ENCODE measurements at places on chromosomes 13 and 19. TPM values are rescaled to one million over a fixed set of nuclear protein-coding genes. Genes with fewer than 3 reads are reported as not detected.
A peak's percentile ranks its signal among the peaks of the same experiment; 100 is the strongest.

DNA sequence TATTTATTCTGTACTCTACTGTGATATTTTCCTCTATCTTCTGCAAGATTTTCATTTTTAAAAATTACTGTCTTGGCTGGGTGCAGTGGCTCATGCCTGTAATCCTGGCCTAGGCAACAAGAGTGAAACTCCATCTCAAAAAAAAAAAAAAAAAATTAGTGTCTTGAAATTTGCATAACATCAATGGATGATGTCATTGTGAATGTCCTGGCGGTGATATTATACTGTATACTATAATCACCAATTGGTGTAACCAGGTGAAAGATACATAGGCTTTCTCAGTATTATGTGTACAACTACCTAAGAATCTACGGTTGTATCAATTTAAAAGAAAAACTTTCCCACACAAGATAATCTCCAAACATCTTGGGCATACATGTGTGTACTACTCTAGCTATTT lies 15.2 kb downstream of the ZNF331 start:
- H3K36me3 ChIP-seq: no peaks in the 10 kb centered on the region
- H3K27ac ChIP-seq: peak overlapping the region; percentile 82
- peaks cover 41% of the 10 kb centered on the region for H3K4me1 ChIP-seq

GRCh38 chr19:10503002-10503789 lies at the start of gene KEAP1:
KEAP1 (minus strand) TSS chr19:10503356; CDS start chr19:10500033, 3,323 bp downstream.
- H3K4me1 ChIP-seq: no peaks in the 10 kb centered on the region
- H3K4me3 ChIP-seq: peak within 1 kb of the TSS; percentile 76
- H3K27ac ChIP-seq: peak within 1 kb of the TSS; percentile 68
- no peaks in the 10 kb centered on the region for H3K27me3 ChIP-seq
- DNase-seq: peak; percentile 57

DNA sequence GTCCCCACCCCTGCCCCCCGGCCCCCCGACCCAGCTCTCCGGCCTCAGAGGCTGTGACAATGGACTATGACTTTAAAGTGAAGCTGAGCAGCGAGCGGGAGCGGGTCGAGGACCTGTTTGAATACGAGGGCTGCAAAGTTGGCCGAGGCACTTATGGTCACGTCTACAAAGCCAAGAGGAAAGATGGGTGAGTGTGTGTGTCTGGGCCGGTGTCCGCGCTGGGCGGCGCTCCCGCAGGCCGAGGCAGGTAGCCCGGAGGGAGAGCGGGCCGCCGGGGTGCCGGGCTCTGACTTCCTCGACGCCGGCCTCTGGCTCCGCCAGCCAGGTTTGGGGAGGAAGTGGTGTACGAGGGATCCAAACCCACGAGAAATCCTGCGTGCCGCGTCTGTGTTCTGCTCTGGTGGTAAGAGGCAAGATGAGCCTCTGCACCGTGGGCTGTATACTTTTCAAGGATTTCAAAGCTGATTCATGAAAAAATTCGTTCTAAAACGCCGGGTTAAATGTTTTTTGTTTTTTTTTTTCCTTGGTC lies 718 bp downstream of the CDK8 start:
- peak overlapping the region; percentile 93 for H3K4me3 ChIP-seq
- H3K27me3 ChIP-seq: no peaks in the 10 kb centered on the region
- peaks cover 19% of the 10 kb centered on the region for H3K4me1 ChIP-seq
- DNase-seq: peak; percentile 64

DNA sequence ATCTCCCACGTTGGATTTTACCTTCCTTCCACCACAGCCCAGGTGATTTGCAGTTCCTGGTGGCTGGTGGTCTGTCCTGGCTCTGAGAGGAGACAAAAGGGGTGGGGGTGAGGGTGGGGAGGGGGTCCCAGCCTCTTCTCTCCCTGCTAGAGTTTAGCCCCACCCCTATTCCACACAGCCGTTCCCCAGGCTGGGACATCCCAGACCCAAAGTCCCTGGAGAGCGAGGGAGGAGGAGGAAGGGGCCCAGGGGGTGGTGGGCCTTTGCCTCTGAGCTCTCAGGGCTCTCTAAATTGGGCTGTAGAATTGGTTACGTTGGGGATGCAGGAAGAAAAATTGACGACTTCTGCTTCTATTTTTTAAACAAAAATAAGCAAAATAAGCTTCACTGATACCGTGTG lies 81.9 kb downstream of the SLC6A16 start:
- H3K27me3 ChIP-seq: no peaks in the 10 kb centered on the region
- no peak for DNase-seq
- no peaks in the 10 kb centered on the region for H3K36me3 ChIP-seq
- no peaks in the 10 kb centered on the region for H3K4me1 ChIP-seq

- no peaks in the 10 kb centered on the region for H3K36me3 ChIP-seq
- no peak overlapping the region for H3K27ac ChIP-seq
- peak; percentile 40 for DNase-seq
- H3K4me1 ChIP-seq: no peaks in the 10 kb centered on the region
- peak overlapping the region; percentile 68 for H3K4me3 ChIP-seq
These were observed 1.2 kb downstream of the CHST8 start for GRCh38 chr19:33622809-33623511.

DNA sequence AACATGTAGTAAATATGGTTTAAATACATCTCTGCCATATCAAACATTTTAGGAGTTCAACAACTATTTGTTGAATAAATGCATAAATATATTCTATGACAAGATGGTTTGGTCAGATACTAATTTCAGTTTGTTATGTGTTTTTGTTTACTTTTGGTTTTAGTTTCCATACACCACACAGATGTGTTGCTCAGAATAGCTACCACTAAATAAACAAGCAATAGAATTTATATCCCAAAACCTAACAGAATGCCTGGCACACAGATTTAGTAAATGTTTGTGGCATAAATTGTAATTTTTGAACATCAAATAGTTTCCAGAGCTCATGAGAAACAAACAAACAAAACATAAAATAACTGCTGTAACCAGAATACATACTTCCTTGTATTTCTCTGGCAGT lies 126.8 kb upstream of the ATXN8OS start:
- no peak for DNase-seq
- H3K27me3 ChIP-seq: no peaks in the 10 kb centered on the region
- H3K4me3 ChIP-seq: no peak overlapping the region
- H3K36me3 ChIP-seq: no peaks in the 10 kb centered on the region
- H3K27ac ChIP-seq: no peak overlapping the region

GRCh38 chr13:109118521-109118920 lies 489.1 kb downstream of the MYO16 start:
- no peak overlapping the region for H3K4me3 ChIP-seq
- H3K27ac ChIP-seq: no peak overlapping the region
- peaks cover 28% of the 10 kb centered on the region for H3K27me3 ChIP-seq

GRCh38 chr19:9580728-9581127 lies 3.6 kb downstream of the ZNF121 start:
- H3K36me3 ChIP-seq: 0 out of 2 replicates have a peak, but pooled peaks cover 10% of the 10 kb centered on the region
- no peaks in the 10 kb centered on the region for H3K27me3 ChIP-seq
- no peak overlapping the region for H3K27ac ChIP-seq
- DNase-seq: no peak
- 0 out of 2 replicates have a peak, but pooled peaks cover 4% of the 10 kb centered on the region for H3K4me1 ChIP-seq

DNA sequence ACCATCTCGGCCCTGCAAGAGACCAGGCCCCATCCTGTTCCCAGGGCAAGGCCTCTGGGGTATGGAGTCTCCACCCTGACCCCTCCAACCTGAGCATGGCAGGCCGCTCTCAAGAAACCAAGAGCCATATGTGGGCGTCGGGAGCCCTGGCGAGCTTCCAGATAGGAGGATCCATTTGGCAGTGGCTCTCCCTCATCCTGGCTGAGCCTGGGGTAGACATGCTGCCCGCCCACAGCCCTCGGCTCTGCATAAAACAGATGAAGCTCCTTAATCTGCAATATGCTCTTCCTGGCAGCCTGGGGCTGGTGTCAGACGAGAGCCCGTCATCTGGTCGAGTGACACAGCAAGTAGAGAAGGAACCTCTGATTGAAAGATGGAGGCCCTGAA lies 6.1 kb downstream of the ATP13A1 start:
- H3K36me3 ChIP-seq: peaks cover 5% of the 10 kb centered on the region
- H3K27ac ChIP-seq: no peak overlapping the region
- peaks cover 12% of the 10 kb centered on the region for H3K4me1 ChIP-seq
- H3K4me3 ChIP-seq: no peak overlapping the region
- no peaks in the 10 kb centered on the region for H3K27me3 ChIP-seq
- no peak for DNase-seq

- H3K4me3 ChIP-seq: no peak overlapping the region
- no peaks in the 10 kb centered on the region for H3K36me3 ChIP-seq
- no peaks in the 10 kb centered on the region for H3K27me3 ChIP-seq
- DNase-seq: no peak
- H3K27ac ChIP-seq: no peak overlapping the region
These were observed 24.7 kb downstream of the CHAMP1 start for GRCh38 chr13:114338959-114339358.

DNA sequence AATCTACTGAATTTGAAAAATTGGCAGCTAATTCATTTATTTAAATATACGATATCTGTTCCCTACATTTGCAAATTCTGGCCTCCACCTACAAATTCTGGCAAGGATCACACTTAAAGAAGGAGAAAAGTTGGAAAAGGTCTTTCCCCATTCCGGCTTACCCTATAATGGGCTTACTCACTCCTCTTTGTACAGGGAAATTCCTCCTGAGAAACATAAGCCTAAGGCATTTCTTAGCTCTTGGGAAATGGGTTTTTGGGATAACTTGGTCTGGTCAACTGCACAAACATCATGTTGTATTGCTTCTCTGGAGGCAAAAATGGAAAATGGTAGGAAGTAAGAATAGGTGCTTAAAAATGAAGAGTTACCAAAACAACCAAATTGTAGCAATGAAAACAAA lies 25.5 kb downstream of the KCTD12 start:
- DNase-seq: no peak
- no peaks in the 10 kb centered on the region for H3K27me3 ChIP-seq
- H3K36me3 ChIP-seq: no peaks in the 10 kb centered on the region

DNA sequence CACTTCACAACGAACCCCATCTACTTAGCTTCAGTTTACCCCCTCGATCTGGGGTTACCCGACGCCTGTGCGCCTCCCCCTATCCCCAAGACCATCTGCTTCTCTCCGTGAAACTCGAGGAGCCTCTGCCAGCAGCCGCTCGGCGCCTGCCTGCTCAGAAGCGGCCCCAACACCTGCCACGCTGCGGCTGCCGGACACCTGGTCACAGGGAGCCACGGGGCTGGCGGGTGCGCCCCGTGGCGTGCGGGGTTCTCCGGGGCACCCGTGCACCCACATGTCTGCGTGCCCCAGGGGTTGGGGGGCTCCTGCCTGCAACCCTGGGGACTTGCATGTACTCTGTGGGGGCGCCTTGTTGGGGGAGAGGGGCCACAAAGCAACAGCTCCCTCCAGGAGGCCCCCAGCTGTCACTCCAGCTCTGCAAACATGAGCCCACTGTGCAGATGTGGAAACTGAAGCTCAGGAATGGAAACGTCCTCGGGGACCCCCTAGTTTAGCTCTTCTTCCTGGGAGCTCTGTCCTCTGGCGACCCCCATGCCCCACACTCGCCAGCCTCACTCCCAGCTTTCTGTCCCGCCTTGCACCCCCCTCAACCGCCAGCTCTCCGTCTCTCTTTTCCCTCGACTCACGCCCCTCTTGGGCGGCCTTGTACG lies 7.0 kb upstream of the SEMA6B start:
- no peaks in the 10 kb centered on the region for H3K27me3 ChIP-seq
- H3K27ac ChIP-seq: no peak overlapping the region
- DNase-seq: no peak
- no peak overlapping the region for H3K4me3 ChIP-seq
- H3K36me3 ChIP-seq: no peaks in the 10 kb centered on the region
- H3K4me1 ChIP-seq: no peaks in the 10 kb centered on the region

DNA sequence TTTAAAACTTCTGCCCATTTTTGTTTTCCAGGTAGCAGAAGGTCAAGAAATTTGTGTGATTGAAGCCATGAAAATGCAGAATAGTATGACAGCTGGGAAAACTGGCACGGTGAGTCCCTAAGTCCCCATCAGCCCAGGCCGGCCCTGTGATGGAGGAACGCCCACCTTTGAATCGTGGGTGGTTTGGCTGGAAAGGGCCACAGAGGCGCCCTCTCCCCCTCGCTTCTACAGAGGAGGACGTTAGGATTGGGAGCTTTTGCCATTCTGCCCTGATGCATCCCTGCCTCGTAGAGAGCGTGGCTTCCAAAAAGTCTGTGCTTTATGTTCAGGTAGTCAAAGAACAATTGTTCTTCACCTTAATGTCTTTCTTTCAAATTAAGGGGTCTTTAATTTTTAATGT lies 60.9 kb downstream of the GGACT start:
- no peak overlapping the region for H3K4me3 ChIP-seq
- DNase-seq: no peak
- no peak overlapping the region for H3K27ac ChIP-seq
- H3K27me3 ChIP-seq: no peaks in the 10 kb centered on the region
- H3K36me3 ChIP-seq: no peaks in the 10 kb centered on the region
- no peaks in the 10 kb centered on the region for H3K4me1 ChIP-seq

GRCh38 chr13:71602344-71602743 lies 264.7 kb downstream of the DACH1 start:
- DNase-seq: no peak
- no peak overlapping the region for H3K27ac ChIP-seq
- H3K27me3 ChIP-seq: no peaks in the 10 kb centered on the region
- no peaks in the 10 kb centered on the region for H3K4me1 ChIP-seq

DNA sequence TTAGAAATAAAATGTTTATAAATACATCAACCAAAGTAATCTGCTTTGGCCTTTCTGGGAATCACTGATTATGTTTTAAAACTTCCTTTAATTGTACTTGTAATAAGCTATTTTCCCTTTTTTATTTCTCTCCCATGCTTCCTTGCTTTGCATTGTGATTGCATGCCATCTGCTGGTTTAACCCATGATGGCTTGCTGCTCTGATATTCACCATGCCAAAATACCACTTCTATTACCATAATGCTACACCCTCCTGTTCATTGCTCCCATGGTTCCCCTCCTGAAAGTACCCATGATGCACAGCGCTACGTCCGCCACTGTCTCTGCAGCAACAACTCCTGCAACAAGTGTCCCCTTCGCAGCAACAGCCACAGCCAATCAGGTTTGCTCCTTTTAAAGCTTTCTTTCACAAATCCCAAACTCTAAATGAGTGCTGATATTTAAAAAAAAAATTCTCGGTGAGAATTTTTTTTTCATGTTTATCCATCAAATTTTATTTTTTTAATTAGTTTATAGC lies 67.7 kb upstream of the RAP2A start:
- no peak overlapping the region for H3K27ac ChIP-seq
- no peak for DNase-seq
- peaks cover 13% of the 10 kb centered on the region for H3K4me1 ChIP-seq
- H3K27me3 ChIP-seq: no peaks in the 10 kb centered on the region

GRCh38 chr19:42250183-42250665 lies 4.7 kb downstream of the ERF start:
- DNase-seq: peak; percentile 35
- no peaks in the 10 kb centered on the region for H3K36me3 ChIP-seq
- peak overlapping the region; percentile 94 for H3K27ac ChIP-seq
- H3K4me3 ChIP-seq: peak overlapping the region; percentile 63
- H3K27me3 ChIP-seq: no peaks in the 10 kb centered on the region
- peaks cover 37% of the 10 kb centered on the region for H3K4me1 ChIP-seq

GRCh38 chr13:80345771-80346510 lies 5.0 kb upstream of the SPRY2 start:
- no peak overlapping the region for H3K27ac ChIP-seq
- H3K36me3 ChIP-seq: no peaks in the 10 kb centered on the region
- H3K4me3 ChIP-seq: no peak overlapping the region
- H3K4me1 ChIP-seq: no peaks in the 10 kb centered on the region
- no peak for DNase-seq

- H3K4me3 ChIP-seq: no peak overlapping the region
- H3K36me3 ChIP-seq: no peaks in the 10 kb centered on the region
- H3K27me3 ChIP-seq: no peaks in the 10 kb centered on the region
- no peak overlapping the region for H3K27ac ChIP-seq
These were observed 2.3 kb upstream of the DOCK6 start for GRCh38 chr19:11264452-11265176.

The CLASRP gene
- 45.1 TPM for total RNA-seq

The PRODH2 gene
- total RNA-seq: not detected

The ZNF208 gene
- total RNA-seq: under 0.01 TPM

The ELSPBP1 gene
- total RNA-seq: not detected

The ZNF320 gene
- total RNA-seq: 16.4 TPM
